ENCODE measurements at places on chromosomes 5 and 9. TPM values are rescaled to one million over a fixed set of nuclear protein-coding genes. Genes with fewer than 3 reads are reported as not detected.

GRCh38 chr9:91500509-91501014, 76.9 kb upstream of the NFIL3 start:
- DNase-seq = no peak

GRCh38 chr5:39712316-39713249, 287.8 kb upstream of the DAB2 start:
- no peak for DNase-seq

- no peak for DNase-seq
Observed at GRCh38 chr9:114307899-114308267, 15.0 kb upstream of the ORM1 start.

DNA sequence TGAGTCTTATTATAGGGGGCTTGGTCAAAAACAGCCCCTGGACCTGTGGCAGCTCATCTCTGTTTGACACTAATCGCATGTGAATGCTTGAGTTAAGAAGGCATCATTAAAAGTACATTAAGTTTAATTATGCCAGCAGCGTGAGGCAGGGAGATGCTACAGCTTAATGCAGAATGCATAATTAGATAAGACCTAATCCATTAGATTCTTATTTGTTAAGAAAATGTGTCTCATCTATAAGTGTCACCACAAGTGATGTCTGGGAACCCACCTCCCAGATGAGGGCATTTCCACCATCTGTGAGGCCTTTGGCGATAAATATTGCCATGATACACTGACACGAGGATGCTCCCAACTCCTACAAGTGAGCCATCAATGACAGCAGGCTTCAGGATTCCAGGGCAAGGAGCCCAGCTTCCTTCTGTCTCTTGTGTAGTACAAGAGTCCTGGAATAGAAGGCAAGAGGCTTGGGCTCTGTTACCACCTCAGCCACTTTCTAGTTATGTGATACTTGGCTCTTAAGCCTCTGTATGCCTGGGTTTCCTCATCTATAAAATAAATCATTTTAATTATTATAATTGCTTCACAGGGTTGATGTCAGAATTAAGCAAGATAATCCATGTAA, 202.7 kb downstream of the FAM114A2 start:
- no peak for DNase-seq

GRCh38 chr5:120155873-120156272, 308.2 kb upstream of the PRR16 start:
- DNase-seq = no peak

PCSK1 gene
- polyA plus RNA-seq = 0.14 TPM

GDF9 gene
- polyA plus RNA-seq = 1.9 TPM

CDC20B gene
- polyA plus RNA-seq = 1.0 TPM

PRELID1 gene
- 123 TPM for polyA plus RNA-seq

All from right renal pelvis (tissue), 4 donors.